ENCODE measurements at places on chromosomes 3 and 15.

DNA sequence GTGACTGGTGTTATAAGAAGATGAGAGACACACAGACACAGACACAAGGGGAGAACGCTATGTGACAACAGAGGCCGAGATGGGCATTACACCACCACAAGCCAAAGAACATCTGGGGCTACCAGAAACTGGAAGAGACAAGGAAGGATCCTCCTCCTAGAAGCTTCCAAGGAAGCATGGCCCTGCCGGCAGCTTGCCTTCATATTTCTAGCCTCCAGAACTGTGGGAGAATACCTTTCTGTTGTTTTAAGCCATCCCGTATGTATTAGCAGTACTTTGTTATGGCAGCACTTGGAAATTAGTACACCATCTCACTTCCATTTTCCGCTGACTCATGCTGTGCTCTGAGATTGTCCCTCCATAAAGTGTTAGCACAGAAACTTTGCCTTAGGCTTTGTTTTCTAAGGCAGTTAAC is 38.7 kb upstream of the CA12 start:
- DNase-seq: no peak

GRCh38 chr3:13110678-13111116 is 37.5 kb upstream of the IQSEC1 start:
- no peak for DNase-seq

GRCh38 chr15:55250941-55251340 is 38.7 kb downstream of the RAB27A start:
- no peak for DNase-seq

- DNase-seq: no peak
These were observed 11.5 kb downstream of the PTPRG start for GRCh38 chr3:61572879-61573278.

GRCh38 chr3:171364500-171364899 is 95.7 kb downstream of the TNIK start:
- DNase-seq: no peak

GRCh38 chr15:98524838-98525660 is 123.3 kb upstream of the IGF1R start:
- DNase-seq: no peak

DNA sequence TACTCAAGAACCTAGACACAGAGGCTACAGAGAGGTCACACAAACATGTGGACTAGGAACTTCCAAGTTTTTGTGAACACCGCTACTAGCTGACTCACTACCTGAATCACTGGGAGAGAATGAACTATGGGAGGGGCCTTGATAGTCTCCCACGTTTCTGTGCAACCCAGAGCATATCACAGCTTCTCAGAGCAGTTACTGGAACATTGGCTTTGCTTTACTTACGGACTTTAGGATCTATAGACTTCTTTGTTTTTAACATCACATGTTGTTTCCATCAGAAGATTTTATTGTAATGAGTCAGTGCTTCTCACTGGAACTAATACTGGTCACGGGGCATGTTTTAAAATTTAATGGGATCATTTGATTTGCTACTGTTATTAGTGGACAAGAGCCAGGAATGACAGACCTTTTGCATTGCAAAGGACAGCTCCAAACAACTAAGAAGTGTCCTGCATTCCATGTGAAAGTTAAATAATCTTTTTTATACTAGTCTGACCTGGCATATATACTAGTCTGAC is 35.6 kb downstream of the RTP4 start:
- DNase-seq: no peak

- DNase-seq: no peak
These were observed 178.2 kb upstream of the EOMES start for GRCh38 chr3:27900316-27900715.

DNA sequence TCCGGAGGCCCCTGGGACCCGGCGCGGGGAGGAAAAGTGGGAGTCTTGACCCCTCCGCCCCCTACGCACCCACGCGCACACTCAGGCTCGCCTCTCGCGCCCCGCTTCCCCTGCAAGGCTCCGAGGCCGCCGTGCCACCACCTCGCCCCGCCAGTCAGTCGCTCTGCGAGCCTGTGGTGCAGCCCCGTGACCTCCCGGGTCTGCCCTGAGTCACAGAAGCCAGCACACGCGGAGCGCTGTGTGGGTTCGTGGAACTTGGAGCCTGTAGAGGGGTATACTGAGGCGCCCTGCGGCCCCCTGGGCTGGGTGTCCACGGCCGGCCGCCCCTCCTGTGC is 380 bp upstream of the ALS2CL start:
- DNase-seq: no peak

DNA sequence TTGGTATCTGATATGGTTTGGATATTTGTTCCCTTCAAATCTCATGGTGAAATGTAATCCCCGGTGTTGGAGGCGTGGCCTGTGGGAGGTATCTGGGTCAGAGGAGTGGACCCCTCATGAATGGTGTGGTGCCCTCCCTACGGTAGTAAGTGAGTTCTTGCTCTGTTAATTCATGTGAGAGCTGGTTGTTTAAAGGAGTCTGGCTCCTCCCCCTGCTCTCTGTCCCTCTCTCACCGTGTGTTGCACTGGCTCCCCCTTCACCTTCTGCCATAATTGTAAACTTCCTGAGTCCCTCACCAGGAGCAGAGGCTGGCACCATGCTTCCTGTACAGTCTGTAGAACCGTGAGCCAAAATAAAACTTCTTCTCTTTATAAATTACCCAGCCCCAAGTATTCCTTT is 246.9 kb upstream of the AGTR1 start:
- DNase-seq: no peak

GRCh38 chr3:43966126-43966525 is 275.4 kb downstream of the ABHD5 start:
- no peak for DNase-seq

DNA sequence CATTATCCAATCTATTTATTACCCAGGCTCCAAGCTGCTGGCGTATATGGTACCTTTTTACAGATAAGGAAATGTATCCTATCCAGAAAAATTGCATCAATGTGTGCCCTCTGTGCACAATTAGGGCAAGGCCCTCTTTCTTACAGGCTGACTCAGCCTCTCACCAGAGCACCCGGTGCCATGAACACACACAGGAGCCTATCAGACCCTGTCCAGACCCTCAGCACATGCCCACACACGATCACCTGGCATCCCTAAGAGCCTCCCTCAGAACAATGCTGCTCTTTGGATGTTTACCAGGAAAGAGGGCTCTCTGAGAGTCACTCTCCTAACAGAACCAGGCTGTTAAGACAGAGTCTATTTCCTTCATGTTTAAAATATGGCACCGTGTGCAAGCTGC is 460.0 kb upstream of the TBL1XR1 start:
- peak; percentile 53 for DNase-seq

GRCh38 chr15:76988867-76989780 is 5.8 kb upstream of the PSTPIP1 start:
- no peak for DNase-seq

- DNase-seq: no peak
These were observed 39.8 kb downstream of the CD200R1L start for GRCh38 chr3:112806903-112807302.

GRCh38 chr15:52790169-52790708 is at the start of gene ONECUT1:
Gene ONECUT1, minus strand, starts transcription at chr15:52790336. Its CDS starts 452 bp downstream, at chr15:52789884.
- DNase-seq: peak; percentile 9

- DNase-seq: no peak
These were observed 170.1 kb downstream of the APBA2 start for GRCh38 chr15:29055876-29056275.

GRCh38 chr3:182837855-182838454 is 44.7 kb downstream of the ATP11B start:
- no peak for DNase-seq

DNA sequence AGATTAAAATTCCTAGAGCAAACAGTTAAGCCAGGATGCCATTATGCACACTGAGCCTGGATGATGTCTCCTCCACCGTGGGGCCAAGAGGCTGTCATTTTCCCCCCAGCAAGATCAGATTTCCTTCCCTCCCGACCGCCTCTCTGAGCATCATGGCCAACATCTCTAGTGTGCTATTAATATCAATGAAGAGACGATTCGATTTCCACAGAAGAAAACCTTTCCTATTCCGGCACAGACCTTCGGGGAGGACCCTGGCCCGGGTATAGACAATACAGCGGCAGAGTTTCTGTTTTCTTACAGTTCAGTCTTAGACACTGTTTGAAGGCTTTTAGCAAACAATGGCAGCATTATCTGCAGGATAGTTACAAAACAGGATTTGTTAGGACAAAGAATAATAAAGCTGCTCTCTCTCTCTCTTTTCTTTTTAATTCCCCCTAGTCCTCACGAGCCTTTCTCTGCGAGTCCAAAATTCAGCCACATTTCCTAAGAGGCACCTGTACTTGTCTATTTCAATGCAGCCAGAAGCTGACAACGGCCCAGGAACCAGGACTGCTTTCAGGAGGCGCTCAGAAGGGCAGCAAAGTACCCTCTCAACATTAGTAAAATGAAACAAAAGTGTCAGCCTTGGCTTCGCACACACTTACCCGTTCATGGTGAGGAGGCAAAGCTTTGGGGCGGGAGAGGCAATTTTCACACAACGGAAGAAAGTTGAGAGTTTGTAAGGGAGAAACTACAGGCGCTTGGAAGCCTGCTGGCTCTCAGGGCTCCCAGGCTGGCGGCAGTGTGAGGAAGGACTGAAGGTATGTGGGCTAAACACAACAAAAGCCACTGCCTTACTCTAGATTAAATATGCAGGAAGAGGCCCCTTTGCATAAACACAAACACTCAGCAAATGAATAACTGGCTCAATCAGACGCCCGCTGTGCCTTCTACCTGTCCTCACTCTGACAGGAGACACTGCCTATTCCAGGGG is 278.0 kb downstream of the FOXP1 start:
- DNase-seq: no peak

- no peak for DNase-seq
These were observed 241.9 kb downstream of the ALCAM start for GRCh38 chr3:105608623-105609022.

GRCh38 chr3:117540597-117540996 is 831.0 kb downstream of the TUSC7 start:
- DNase-seq: no peak

DNA sequence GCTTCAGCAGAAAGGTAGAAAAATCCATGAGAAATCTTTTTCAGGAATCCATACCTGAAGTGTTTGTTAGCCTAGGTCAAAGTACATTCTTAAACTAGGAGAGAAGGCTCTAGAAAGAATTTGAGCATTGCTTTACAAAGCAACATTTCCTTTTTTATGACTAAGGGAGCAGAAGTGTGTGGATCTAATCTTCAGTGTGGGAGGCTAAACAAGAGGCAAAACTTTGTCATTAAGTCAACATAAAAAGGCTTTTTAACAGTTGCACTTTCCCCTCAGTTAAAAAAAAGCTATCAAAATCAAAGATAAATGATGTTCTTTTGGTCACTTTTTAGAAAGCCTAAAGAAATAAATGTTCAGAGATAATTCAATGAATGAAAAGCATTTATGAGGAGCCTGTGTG is 154.8 kb downstream of the TMEM108 start:
- DNase-seq: no peak

DNA sequence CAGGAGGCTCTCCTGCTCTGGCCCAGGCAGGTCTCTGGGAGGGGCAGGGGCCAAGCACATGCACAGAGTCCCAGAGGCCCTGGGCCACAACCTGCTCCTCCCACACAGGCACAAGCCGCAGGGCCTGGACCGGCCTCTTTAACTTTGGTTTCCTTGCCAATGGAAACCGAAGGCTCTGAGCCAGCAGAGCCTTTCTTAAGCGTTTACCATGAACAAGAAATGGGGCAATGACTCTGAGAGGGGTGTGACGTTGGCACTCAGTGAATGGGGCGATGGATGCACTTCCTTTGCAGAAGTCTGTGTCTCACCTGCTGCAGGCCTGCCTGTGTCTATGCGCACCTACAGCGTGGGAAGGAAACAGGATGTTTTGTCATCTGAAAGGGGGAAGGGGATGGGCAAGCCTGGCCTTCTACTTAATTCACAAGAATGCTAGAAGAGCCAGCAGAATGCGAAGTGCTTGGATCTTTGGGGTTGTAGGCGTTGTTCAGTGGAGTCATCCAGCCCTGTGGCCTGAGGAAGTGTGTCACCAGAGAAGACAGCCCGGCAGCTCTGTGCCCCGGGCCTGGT is 41.8 kb downstream of the IFT122 start:
- no peak for DNase-seq

- DNase-seq: no peak
These were observed 8.9 kb upstream of the SPPL2A start for GRCh38 chr15:50774450-50774849.

DNA sequence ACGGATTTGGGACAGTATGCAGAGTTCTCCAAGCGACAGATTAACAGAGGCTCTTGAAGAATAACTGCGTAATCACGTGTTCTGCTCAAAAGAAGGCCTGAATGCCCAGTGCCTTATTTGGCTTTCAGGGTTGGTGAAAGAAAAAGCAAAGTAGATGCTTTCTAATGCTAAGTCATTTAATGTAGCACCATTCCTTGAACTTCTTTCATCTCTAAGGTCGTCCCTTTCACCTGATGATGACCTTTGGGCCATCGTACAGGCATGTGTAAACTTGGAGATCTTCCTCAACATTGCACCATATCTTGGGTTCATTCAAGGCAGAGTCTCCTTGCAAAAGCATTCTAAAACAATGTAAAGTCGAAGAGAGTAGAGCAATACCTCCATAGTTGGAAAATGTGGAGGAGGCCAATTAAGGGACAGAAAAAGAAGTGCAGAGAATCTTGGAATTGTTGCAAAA is 48.9 kb downstream of the TMEM44 start:
- no peak for DNase-seq

- DNase-seq: peak; percentile 14
These were observed 452.8 kb upstream of the THBS1 start for GRCh38 chr15:39127925-39128617.

GRCh38 chr15:65595960-65596359 is 15.0 kb downstream of the INTS14 start:
- DNase-seq: no peak

DNA sequence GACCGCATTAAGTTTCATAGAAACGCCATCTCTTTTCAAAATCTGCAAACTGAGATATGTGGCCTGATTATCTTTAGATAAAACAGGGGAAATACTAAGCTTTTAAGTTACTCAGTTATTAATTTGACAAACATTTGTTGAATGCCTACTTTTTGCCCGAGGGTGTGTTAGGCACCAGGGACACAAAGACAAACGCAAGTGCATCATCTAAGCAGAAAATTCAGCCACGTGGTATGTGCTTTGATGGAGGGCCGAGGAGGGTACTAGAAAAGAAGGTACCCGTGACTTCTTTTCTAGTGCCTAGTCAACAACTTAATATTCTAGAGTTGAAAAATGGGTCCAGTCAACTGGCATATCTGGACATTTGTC is 594.3 kb downstream of the MAGI1 start:
- no peak for DNase-seq

GRCh38 chr15:44289259-44289790 is 806 bp downstream of the GOLM2 start:
- no peak for DNase-seq

- no peak for DNase-seq
These were observed 86.3 kb downstream of the FAM81A start for GRCh38 chr15:59524331-59524731.

Measured in SHP77 treated with DMSO at 0.1 percent for 48 hours (cell line).